NCI-H1048 (cell line): ENCODE measurements at places on chromosomes 16 and 17.

DNA sequence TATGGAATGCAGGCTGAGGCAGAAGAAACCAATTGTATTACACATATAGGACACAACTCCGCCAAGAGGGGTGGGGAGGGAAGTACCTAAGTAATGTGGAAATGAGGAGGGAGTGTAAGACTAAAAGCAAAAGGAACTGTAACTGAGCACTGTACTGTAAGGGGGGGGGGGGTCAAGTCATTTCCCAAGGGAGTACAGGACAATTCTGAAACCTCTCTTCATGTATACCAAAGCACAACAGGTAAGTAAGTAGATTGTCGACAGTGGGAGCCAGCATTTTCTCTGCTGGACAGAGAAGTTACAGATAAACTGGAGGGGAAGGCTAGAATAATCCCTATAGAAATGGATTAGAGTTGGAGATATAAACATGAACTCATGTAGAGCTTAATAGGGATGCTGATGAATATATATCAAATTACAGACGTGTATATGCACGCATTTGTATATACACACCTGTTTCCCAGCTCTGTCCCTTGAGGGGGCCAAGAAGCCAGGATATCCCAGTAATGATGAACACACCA lies 6.4 kb downstream of the USP22 start:
- DNase-seq: no peak

- DNase-seq: no peak
Measured at GRCh38 chr17:19676896-19677295, 28.3 kb downstream of the ALDH3A2 start.

DNA sequence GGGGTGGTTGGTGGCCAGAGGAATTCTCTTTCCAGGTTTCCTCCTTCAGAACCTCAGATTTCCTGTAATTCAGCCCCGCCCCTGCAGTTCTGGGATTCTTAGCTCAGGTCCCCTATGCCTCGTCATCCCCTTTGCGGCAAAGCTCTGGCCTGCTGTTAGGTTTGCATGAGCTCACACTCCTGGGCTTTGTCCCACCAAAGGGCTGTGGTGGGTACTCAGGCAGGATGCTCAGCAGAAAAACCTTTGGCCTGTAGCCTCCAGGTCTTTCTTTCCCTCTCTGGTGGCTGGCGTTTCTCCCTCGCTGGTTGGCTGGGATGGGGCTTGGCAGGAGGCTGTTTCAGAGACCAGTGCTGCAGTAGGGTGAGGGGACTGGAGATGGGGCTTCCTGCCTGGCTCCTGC lies 9.6 kb upstream of the PLEKHG4 start:
- no peak for DNase-seq

- no peak for DNase-seq
Measured at GRCh38 chr16:27181019-27181790, 22.1 kb upstream of the KDM8 start.

DNA sequence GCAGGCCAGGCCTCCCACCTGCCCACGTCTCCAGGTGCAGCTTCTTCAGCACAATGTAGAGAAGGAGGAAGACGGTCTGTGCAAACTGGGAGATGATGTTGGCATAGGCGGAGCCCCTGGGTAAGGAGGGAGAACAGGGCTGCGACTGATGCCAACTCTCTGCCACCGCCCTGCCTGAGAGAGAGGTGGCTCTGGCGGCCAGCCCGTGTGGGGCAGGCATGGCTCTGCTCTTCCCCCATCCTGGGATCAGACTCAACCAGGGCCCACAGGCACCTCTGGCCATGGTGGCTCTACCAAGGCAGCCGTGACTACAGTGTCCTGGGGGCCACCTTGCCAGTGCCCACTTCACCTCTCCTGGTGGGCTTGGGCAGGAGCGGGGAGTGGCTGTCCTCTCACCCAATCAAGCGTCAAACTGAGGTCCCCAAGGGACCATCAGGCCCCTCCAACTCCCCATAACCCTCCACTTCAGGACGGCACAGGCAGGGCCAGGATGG lies 8.6 kb downstream of the SLC47A2 start:
- DNase-seq: no peak

DNA sequence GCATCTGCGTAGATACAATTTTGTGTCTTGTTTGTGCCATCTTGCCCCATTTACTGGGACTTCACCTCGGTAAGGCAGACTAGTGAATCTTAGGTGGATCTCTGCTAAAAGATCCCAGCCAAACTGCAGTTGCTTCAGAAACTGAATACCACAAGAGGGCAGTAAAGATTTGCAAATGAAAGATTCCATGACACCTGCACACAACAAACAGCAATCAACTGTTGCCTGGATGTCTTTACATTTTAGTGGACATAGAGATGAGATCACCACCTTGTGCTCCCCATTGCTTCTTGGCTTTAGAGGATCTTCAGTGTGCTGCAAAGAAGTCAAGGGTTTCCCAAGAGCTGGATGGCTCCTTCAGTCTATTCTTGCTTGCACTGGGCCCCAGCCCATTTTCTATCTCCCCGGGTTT lies 119.2 kb upstream of the CACNG5 start:
- DNase-seq: no peak

GRCh38 chr17:50679008-50679544 lies 28.6 kb downstream of the ANKRD40 start:
- no peak for DNase-seq

DNA sequence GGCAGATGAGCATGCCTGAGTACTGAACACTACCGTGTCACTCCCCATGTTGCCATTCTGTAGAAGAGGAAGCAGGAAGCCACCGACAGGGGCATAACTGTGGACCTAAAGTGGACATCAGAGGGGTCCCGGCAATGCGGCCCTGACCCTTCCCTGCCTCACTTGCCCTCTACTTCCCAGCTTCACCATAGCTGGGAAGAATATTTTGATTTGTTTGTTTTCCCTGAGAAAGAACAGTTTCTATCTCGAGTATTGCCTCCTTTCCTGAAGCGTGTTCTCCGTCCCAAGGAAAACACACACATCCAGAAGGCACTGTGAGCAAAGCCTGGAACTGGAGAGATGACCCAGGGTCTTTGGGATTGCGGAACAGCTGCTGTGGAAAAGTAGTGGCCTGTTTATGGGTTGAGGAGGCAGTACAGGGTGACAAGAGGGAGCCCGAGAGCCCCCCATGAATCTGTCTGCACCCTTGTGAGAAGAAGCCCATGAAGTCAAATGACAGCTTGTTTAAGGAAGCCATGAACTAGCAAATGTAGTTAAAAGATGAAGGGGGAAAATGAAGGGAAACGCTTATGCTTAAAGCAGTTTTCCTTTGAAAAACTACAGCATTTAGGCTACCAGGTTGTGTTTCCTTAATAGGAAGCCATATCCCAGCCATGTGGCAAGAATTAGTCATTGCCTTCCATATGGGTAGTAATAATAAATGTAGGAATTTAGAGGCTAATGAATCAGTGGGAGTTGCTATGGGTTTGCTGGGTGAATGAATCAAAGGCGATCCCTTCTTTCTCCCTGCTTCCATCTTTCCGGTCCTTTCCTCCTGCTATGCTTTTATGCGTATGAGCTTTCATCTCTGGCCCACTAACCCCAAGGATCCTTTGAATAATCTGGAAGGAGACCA lies 90.0 kb upstream of the TBX2 start:
- no peak for DNase-seq
